Activated T-cell treated with anti-CD3 and anti-CD28 coated beads for 48 hours (primary cell): ENCODE measurements at places on chromosomes 2 and 18.

DNA sequence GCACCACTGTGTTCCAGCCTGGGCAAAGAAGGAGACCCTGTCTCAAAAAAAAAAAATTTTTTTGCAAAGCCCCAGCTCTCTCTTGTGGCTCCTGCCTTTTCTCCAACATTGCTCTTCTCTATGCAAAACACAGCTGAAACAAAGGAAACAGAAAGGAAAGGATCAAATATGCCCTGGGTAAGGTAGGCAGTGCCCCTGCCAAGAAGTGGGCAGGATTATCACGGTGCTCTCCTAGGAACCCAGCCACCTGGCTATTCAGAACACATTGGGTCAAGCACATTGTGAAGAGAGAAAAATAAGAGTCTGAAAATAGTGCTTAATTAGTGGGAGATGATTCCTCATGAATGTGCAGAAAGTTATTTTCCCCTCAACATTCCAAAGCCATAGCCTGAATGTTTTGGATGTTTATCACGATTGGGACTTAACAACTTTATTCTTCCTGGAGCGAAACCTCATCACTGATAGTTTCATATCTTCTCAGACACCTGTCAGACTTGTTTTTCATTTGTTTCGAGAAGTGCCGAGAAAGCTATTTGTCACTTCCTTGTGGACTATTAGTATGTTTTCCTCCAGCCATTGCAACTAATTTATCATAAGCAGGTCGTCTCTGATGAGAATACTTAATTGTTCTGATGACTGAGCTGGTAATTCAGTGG is 42.7 kb upstream of the RPL31 start:
- no peak for DNase-seq

- no peak for DNase-seq
Measured at GRCh38 chr18:9951022-9951859, 37.4 kb downstream of the VAPA start.

GRCh38 chr18:76562286-76563122 is 67.5 kb upstream of the ZNF516 start:
- no peak for DNase-seq

GRCh38 chr2:55025082-55025481 is 25.2 kb downstream of the RTN4 start:
- DNase-seq, result no peak

GRCh38 chr2:238237431-238238135 is 2.3 kb downstream of the HES6 start:
- DNase-seq, result no peak

- DNase-seq, result no peak
Measured at GRCh38 chr2:80242355-80242910, 62.1 kb downstream of the LRRTM1 start.

DNA sequence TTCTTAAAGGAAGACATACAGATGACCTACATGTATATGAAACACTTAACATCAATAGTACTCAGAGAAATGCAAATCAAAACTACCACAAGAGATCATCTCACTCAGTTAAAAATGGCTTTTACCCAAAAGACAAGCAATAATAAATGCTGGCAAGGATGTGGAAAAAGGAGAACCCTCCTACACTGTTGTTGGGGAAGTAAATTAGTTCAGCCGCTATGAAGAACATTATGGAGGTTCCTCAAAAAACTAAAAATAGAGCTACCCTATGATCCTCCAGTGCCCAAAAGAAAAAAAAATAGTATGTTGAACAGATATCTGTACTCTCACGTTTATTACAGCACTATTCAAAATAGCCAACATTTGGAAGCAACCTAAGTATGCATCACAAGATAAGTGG is 1579.4 kb upstream of the TMEFF2 start:
- DNase-seq, result no peak

- no peak for DNase-seq
Measured at GRCh38 chr2:152525277-152525838, 190.4 kb downstream of the FMNL2 start.

- no peak for DNase-seq
Measured at GRCh38 chr2:206379886-206380285, 63.4 kb upstream of the ADAM23 start.

DNA sequence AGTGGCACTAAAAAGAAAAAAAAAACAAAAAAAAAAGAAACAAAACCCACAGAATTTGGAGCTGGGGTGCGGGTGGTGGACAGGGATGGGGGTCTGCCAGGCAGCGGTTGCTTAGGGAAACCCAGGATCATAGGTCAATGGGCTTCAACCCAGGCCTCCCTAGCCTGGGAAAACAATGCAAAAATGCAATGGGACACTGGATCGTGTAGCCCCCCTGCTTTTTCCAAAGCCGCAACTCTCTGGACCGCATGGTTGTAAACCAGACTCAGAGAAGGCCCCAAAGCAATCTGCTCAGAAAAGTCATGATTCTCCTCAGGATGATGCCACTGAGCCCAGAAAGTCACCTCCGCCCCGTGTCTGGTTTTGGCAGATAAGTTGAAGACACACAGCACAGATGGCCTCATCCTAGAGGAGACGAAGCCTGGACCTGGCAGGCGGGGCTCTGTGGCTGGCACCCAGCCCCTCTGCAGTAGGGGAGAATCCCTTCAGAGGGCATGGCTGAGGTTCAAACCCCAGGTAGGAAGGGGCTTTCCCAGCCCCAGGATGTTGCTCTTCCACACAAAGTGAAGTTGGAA is 5.1 kb downstream of the DLX2 start:
- DNase-seq, result no peak
